Stimulated activated CD8-positive, alpha-beta memory T cell treated with anti-CD3 and anti-CD28 coated beads, Interleukin-15, amount 100 ng/mL, for 1 hour (primary cell): ENCODE measurements at places on chromosomes 12 and 14.

GRCh38 chr14:80768646-80769045 is 172.9 kb downstream of the CEP128 start:
- DNase-seq = no peak

GRCh38 chr14:102722646-102723045 is 54.6 kb upstream of the TRAF3 start:
- no peak for DNase-seq

- DNase-seq = no peak
Observed at GRCh38 chr12:43832463-43833168, 3.3 kb upstream of the TMEM117 start.

GRCh38 chr12:32826807-32827412 is 69.7 kb downstream of the PKP2 start:
- no peak for DNase-seq

GRCh38 chr12:121893961-121894460 is 5.4 kb downstream of the PSMD9 start:
- DNase-seq = no peak

- DNase-seq = no peak
Observed at GRCh38 chr12:51911788-51912711, 4.7 kb downstream of the ACVRL1 start.
